ENCODE measurements at places on chromosomes 2 and 18. TPM values are rescaled to one million over a fixed set of nuclear protein-coding genes. Genes with fewer than 3 reads are reported as not detected.

KIAA1328 gene
- polyA plus RNA-seq = 6.8 TPM

TMEFF2 gene
- polyA plus RNA-seq = 0.34 TPM

INPP5D gene
- 4.7 TPM for polyA plus RNA-seq

PUM2 gene
- polyA plus RNA-seq = 31.8 TPM

RAB27B gene
- 7.5 TPM for polyA plus RNA-seq

CENPA gene
- 1.6 TPM for polyA plus RNA-seq

NETO1 gene
- not detected for polyA plus RNA-seq

COBLL1 gene
- polyA plus RNA-seq = 72.0 TPM

SIX3 gene
- not detected for polyA plus RNA-seq

FHL2 gene
- 39.4 TPM for polyA plus RNA-seq

KCNIP3 gene
- polyA plus RNA-seq = 1.7 TPM

ITGAV gene
- polyA plus RNA-seq = 5.1 TPM

PCARE gene
- polyA plus RNA-seq = not detected

RTP5 gene
- polyA plus RNA-seq = 0.04 TPM

All from small intestine (tissue), 16 donors.